Muscle of leg (tissue), 16 donors: ENCODE measurements at places on chromosomes 7 and 10. TPM values are rescaled to one million over a fixed set of nuclear protein-coding genes. Genes with fewer than 3 reads are reported as not detected.
A peak's percentile ranks its signal among the peaks of the same experiment; 100 is the strongest.

DNA sequence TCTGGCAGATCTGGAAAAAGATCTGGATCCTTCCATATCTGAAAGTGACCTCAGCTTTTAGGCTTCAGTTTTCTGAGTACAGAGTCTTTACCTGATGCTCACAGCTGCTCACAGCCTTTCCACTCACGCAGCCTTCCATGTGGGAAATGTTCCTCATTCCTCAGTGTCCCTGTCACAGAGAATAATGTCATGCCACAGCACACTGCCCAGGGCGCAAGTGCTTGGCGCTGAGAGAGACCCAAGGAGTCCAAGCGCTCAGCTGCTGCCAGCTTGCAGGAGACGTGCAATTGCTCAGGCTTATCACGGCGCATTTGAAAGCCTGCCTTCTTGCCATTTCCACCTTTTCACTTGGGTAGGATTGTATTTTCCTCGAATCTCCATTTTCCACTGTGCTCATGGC, 271.9 kb upstream of the MKI67 start:
- DNase-seq, result no peak

- no peak for DNase-seq
Observed at GRCh38 chr10:114956466-114956865, 18.5 kb downstream of the TRUB1 start.

- DNase-seq, result no peak
Observed at GRCh38 chr10:100600218-100600617, 64.5 kb downstream of the HIF1AN start.

DNA sequence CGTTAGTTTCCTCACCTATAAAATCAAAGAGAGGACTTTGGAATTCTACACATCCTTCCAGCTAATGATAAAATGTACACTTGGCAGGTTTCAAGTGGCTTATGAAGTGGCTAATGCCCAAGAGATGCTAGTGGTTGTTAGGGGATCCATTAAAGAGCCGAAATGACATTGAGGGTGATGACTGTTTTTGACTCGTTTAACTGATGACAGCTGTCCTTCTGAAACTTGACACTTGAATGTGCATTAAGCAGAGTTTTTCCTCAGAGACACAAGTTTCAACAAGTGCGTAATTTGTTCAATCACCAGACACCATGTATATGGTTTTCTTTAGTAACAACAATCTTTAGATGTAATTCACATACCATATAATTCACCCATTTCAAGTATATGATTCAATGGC, 1.6 kb upstream of the PRF1 start:
- no peak for DNase-seq

DNA sequence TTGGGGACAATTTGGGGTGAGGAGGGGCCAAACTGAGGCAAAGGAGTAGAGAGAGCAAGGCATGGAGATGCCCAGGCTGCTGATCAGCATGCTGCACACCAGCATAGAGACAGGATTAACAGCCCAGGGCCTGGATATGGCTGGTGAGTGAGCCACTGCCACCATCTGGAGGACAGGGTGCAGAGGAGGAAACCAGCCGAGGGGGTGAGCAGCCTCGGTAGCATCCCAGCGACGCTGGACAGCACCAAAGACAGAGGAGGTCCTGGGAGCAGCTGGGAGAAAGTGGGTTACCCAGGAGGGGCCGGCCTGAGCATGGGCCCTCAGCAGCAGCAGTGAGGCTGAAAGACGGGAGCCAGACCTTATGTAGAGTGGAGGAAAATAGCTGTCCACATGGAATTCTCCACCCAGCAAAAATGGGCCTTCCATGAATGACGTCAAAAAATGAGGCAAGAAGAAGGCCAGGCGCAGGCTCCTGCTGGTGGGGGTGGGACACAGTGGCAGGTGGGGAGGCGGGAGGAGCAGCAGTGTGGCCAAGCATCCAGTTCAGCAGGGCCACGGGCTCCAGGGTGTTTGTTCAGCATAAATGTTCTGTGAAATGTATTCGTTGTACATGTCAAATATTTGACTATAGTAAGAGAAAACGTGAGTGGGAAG, 16.7 kb downstream of the RET start:
- DNase-seq, result no peak

GRCh38 chr7:16785321-16785720, 19.5 kb downstream of the AGR2 start:
- no peak for DNase-seq

DNA sequence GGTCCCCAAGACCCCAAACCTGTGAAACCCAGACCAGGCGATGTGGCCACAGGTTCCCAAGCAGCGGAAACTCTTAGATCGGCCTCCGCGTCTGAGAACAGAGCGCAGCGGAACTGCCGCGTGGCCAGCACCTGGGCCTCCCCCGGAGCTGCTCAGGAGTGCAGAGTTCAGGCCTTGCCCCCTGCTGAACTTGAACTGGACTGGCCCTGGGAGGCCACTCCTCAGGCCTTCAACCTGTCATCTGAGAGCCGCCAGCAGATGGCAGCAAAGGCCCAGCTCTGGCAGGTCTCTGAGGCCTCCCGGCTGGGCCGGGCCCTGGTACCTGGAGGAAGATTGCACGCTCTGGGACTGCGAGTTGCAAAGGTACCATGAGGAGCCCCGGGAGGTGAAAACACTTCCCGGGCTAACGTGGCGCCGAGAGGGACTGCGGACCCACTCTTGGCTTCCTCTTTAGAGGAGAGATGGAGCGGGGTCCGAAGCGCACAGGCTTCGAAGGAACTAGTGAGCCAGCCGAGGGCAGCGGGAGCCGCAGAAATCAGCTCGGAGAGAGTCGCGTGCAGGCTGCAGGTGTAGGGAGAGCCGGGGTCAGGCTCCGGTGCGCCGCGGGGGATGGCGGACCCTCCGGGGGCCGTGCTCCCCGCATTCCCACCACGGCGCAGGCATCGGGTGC, 89.2 kb downstream of the PAXIP1 start:
- peak; percentile 81 for DNase-seq

- DNase-seq, result peak; percentile 42
Observed at GRCh38 chr10:12041766-12042408, 722 bp downstream of the UPF2 start.

DNA sequence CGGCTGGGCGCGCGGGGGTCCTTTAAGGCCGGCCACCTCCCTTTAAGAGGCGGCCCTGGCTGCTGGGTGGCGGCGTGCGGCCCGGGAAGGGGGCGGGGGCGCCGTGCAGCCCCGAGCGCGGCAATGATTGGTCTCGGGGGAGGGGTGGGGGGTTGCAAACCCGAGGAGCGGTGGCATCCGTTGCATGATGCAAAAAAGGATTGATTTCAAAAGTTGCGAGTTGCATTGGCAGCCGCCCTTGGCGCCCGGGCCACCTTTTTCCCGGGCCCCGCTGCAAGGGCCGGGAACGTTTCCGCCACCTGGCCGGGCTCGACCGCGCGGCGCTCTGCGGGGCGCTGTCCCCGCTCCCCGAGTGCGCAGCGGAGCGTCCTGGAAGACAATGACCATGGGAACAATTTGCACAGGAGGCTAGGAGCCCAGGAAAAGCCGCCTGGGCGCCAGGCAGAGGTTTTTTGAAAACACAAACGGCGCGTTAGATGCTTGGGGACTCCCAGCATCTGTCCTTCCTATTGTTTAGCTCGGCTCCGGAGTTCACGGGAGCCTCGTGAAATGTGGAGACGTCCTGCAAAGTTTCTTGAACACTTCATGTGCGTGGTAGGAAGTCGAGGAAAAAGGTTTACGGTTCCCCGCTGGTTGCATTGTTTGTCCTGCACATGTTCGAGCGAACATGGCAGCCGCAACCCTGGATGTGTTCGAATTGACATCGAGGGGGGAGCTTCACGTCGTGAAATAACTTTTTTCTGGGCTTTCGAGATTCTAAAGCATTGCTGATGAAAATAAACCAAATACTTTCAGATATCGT, at the start of gene SEPHS1:
Gene SEPHS1 (minus strand): TSS at position 78 of the 802 bp plus-strand sequence. CDS start 3,343 bp downstream, outside the sequence.
- DNase-seq, result peak; percentile 89

- DNase-seq, result no peak
Observed at GRCh38 chr10:72349438-72349837, 5.3 kb downstream of the DNAJB12 start.

DNA sequence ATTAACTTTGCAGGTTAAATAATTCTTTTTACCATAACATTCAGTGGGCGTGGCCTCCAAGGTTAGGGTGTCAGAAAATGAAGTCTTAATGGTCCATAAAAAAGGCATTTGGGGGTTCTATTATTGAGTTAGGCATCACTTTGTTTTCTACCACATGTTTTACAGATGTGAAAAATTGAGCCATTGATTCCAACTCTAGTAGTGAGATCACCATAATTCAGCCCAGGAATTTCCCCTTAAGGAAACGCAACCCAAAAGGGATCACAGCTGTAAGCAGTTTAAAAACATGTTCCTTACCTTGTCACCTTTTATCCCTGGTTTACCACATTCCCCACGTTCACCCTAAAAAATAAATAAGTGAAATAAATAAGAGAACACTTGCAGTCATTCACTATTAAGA, 24.9 kb downstream of the COL28A1 start:
- peak; percentile 78 for DNase-seq

GRCh38 chr7:74134117-74134620, 40.0 kb upstream of the EIF4H start:
- DNase-seq, result no peak

DNA sequence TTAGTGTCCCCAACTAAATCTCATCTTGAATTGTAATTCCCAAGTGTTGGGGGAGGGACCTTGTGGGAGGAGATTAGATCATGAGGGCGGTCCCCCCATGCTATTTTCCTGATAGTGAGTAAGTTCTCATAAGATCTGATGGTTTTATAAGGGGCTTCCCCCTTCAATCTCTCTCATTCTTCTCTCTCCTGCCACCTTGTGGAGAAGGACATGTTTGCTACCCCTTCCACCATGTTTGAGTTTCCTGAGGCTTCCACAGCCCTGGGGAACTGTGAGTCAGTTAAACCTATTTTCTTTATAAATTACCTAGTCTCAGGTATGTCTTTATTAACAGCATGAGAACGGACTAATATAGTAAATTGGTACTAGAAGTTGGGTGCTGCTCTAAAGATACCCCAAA, 365.6 kb downstream of the ANKRD7 start:
- no peak for DNase-seq

GRCh38 chr10:104339469-104340110, 1.3 kb upstream of the ITPRIP start:
- DNase-seq, result peak; percentile 95

DNA sequence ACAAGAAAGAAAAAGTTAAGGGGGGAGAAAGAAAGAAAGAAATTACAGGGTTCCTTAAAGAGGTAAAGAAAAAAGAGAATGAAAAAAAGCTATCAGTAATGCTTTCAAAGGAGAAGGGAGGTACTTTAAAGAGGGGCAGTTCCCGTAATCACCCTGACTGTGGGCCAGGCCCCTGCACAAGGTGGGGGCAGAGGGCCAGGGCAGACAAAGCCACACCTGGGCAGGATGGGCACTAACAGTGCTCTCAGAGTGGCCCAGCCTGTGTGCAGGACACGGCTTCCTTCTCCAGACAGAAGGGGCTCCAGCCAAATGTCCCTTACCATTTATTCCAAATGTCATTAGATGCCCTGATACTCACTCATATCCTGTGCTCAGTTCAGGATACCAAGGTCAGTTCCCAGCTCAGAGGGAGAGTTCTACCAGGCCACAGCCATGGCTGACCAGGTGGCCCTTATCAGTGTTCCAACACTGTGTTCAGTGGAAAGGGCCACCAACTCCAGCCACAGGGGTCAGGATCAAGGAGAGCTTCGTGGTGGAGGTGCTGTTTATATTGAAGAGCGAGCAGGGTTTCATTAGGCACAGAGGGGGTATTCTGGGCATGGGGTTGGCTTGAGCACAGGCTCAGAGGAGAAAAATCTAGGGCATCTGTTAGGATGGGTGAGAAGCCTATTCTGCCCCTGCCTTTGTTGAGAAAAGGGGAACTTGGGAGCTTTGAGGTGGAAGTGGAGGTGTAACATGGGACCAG, 29.9 kb downstream of the DPCD start:
- DNase-seq, result no peak

GRCh38 chr10:70137135-70137534, 4.5 kb upstream of the AIFM2 start:
- no peak for DNase-seq

GRCh38 chr10:82277591-82277990, 402.6 kb downstream of the NRG3 start:
- no peak for DNase-seq

GRCh38 chr7:68980011-68980410, 618.3 kb upstream of the AUTS2 start:
- no peak for DNase-seq

DNA sequence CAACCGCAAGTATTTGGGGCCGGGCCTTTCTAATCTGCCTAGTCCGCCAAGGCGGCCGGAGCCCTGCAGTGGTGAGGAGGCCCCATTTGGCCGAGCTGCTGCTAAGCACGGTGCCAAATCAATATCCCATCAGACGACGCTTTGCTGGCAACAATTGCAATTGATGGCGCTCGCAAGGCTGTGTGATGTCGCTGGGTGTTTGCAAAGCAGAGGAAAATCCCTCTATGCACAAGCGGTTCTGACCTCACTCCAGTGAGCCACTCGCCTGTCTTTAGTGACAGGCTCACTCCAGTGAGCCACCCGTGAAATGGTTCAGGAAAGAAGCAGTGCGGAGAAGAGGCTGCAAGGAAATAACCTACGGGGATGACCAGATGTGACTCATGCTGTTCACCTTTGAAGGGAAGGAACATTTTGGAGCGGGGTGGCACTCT, 18.3 kb upstream of the PDE1C start:
- DNase-seq, result no peak

DNA sequence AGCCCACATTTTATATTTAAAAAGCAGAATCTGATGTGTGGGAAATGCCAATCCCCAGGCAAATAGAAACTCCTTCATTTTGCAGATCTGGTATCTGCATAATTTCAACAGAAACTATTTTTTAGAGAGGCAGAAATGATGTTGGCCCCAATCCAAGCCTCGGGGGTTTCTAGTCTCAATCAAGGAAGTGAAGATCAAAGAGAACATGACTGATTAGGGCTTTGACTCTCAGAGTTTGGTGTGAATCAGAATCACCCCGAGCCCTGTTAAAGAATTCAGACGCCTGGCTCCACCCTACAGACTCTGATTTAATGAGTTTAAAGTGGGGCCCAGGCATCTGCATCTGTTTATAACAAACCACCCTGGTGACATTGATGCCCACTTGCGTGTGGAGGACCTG, 36.7 kb upstream of the UBE2H start:
- DNase-seq, result no peak

- no peak for DNase-seq
Observed at GRCh38 chr7:76142861-76143260, 58.8 kb upstream of the SRRM3 start.

- no peak for DNase-seq
Observed at GRCh38 chr7:24713850-24714675, 43.2 kb downstream of the GSDME start.

- no peak for DNase-seq
Observed at GRCh38 chr10:110915035-110915434, 3.9 kb downstream of the BBIP1 start.

Gene SAMD9
- total RNA-seq, result 6.1 TPM

Gene DOCK1
- total RNA-seq, result 43.5 TPM

Gene OR9A4
- total RNA-seq, result not detected

Gene PSMG3
- total RNA-seq, result 35.5 TPM

Gene LAMB1
- 233 TPM for total RNA-seq

Gene LRRC18
- 0.18 TPM for total RNA-seq

Gene ENTPD7
- 4.8 TPM for total RNA-seq

Gene IQUB
- 0.84 TPM for total RNA-seq

Gene TMEM236
- 0.40 TPM for total RNA-seq
